Stimulated activated CD4-positive, alpha-beta T cell treated with anti-CD3 and anti-CD28 coated beads, Interleukin-12 subunit alpha, Interleukin-12 subunit beta, amount 100 ng/mL, for 48 hours (primary cell): ENCODE measurements at places on chromosomes 4 and X.

GRCh38 chr4:118270492-118270891, 82.3 kb downstream of the PRSS12 start:
- DNase-seq, result no peak

DNA sequence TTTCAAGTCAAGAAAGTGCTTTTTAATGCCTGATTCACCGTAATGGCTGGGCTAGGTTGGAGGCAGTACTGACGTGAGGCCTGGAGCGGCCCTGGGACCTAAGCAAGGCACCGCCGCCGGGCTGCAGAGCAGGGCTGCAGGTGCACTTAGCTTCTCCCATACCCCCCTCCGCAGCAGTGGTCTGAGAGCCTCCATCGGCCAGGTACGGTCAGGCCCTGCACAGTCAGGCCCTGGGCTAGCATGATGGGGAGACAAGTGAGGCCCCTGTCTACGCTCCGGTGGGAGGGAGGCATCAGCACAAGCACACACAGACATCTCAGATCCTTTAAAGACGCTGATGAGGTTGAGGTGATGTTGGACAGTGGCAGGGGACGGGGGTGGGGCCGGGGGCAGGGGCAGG, 4.7 kb downstream of the MAEA start:
- DNase-seq, result no peak

- DNase-seq, result no peak
Observed at GRCh38 chr4:3414421-3415279, 27.1 kb upstream of the HGFAC start.

DNA sequence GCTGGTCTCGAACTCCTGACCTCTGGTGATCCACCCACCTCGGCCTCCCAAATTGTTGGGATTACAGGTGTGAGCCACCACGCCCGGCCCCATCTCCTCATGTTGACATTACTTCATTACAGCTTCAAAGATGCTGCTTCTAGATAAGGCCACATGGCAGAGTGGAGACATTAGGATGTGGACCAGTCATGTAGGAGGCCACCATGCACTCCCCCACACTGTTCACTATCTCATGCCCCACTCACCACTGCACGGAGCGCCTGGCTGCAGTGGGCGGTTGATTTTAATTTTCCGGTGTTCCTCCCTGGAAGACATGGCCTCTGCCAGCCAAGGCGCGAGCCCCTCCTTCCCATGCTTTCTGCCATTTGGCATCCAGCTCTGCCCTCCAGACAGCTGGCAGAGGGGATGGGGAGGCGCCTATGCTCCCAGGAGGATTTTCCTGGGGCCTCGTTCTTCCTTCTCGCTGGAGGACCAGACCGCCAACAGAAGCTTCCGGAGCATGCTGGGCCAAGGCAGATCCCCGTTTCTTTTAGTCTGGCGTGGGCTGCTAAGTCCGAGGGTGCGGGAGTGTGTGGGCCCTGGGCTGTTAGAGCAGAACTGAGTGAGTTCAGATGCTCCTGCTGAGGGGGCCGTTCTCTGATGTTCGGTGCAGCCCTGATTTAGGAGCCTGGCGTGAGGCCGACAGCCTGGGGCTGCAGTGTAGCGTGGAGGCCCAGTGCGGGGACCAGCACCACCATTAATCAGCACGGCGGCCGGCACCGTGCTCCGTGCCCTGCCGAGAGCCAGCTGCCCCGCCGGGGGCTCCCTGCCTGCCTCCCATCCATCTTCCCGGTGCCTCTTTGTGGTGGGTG, 93.1 kb downstream of the SORCS2 start:
- no peak for DNase-seq

DNA sequence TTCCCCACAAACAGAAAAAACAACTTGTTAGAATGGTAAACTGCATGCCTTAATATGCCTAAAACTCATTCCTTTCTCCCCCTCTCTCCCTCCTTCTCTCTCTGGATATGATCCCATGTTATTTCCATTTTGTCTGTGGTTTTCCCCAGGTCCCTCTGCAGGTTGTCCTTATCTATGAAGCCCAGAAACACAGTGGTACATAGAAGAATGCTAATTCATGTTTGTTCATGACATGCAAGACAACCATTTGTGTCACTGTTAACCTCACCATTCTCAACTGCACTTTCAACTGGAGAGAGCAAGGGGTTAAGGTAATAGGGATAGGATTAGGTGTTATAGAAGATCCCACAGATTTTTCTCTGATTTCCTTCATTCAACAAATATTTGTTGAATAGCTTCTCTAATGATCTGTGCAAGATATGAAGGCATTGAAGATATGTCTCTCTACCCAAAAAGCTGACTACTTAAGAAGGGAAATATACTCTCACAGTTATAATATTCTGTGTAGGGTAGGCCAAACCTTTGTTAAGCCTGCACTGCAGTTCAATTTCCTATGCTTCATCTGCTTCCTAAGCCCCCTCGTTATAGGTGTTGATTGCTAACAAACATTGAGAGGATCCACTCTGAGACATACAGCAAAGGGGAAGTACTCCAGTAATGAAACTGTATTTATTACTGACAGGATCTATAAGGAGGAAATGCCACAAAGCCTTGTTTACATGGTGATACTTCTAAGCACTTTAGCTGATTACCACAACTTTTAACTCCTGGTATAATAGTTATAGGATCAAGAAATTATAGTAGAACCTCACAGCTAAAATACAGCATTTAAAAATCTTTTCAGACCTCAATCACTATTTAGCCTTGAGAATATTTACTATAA, 96.1 kb downstream of the FRYL start:
- DNase-seq, result no peak

DNA sequence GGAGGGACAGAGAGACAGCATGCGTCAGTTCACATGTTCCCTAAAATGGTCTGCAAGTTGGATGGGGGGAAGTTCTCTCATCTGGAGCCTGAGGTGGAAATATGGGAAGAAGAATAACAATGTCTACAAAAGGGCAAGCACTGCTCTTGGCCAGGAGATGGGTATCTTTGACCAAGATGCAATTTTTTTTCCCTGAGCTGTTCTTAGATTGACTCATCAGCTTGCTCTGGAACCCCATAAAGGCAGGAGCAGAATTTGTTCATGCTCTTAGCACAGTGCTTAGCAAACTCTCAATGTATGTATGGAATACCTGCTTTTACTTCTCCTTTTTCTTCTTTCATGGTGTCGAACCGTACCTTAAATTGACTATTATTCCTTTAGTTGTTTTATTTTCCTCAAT, 90.5 kb upstream of the ZNF827 start:
- no peak for DNase-seq

GRCh38 chr4:19944251-19944650, 307.5 kb upstream of the SLIT2 start:
- no peak for DNase-seq

DNA sequence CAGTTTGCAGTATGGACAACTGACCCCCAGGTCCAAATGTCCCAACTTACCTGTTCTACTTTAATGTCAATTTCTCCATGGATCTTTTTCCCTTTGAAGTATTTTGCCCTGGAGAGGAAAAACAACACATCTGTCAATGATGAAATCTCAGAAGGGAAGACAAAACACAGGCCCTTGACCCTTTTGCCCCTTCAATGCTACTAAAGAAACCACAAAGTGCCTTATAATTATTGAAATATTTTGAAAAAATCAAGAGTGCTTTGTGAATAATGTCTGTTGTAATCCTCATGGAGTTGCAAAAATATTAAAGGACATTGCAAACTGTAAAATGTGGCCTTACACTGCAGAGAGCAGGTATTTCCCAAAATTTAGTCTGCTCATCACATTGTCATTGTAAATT, 12.6 kb downstream of the SYN1 start:
- no peak for DNase-seq

GRCh38 chr4:63817196-63817865, 591.9 kb downstream of the TECRL start:
- DNase-seq, result no peak

DNA sequence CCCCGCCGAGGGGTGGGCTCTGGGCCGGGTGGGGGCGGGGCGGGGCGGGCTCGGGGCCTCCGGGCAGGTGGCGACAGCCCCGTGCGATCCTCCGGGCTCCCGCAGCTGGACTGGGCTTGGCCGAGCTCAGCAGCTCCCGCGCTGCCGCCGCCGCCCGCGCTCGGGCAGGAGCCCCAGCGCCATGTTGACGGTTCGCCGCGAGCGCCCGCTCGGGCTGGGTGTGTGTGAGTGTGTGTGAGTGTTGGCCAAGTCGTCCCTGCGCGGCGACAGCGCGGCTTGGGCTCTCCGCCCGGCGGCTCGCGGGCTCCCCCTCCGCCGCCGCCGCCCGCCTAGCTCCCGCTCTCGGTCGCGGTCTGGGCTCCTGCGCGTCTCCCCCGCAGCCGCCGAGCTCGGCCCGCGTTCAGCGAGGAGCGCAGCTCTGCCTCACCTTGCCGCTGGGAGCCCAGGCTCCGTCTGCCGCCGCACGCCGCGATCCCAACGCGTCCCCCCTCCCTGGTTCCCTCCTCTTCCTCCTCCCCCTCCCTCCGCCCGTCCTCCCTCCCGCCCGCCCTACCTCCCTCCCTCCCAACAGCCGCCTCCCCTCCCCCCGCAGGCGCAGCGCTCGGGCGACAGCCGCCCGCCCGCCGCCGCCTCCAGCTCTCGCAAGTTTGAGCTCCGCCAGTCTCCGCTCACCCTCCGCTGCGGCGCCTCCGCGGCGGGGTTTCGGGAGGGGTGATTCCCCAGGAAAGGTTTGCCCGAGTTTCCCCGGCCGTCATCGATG, at the start of gene BCOR:
Gene BCOR, minus strand, starts transcription at position 455 of the 760 bp plus-strand sequence. CDS start 20,029 bp downstream, outside the sequence.
- DNase-seq, result peak; percentile 70

DNA sequence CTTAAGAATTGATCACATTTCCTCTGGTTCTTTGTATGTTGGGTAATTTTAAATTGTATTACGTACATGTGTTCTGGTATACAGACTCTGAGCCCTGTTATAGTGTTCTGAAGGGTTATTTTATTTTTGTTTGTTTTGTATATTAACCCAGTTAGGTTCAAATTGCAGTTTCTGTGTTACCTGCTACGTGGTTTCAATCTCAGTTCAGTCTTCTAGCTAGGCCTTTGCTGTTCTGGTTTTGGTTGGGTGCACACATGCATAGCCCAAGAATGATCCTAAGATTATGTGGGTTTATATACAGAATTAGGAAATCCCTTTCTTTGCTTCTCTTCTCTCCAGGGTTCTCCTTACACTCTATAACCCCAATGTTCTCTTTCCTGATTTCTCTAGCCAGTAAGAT, 161.0 kb downstream of the PPP1R2C start:
- no peak for DNase-seq

- no peak for DNase-seq
Observed at GRCh38 chr4:105236202-105236915, 89.7 kb downstream of the TET2 start.
